ENCODE measurements at places on chromosomes 11 and 22.

DNA sequence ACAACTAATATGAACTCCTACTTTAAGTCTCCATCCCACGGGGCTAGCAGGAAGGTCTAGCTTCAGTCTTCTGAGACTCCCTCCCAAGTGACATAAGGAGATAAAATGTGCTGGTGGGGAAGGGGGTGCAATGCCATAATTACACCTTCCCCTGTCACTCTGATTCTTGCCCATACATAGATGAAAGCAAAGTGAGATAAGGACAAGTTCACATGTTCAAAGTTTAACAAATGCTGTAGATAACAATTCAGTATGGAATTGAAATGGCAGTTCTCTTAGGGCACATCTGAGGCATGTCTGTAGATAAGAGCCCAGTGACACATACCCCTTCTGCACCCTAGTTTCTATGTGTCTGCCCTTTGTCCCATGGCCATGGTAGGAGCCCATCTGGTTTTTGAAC, 38.2 kb upstream of the PANX1 start:
- no peak for DNase-seq

GRCh38 chr11:89405629-89406028, 85.5 kb downstream of the NOX4 start:
- DNase-seq = no peak

DNA sequence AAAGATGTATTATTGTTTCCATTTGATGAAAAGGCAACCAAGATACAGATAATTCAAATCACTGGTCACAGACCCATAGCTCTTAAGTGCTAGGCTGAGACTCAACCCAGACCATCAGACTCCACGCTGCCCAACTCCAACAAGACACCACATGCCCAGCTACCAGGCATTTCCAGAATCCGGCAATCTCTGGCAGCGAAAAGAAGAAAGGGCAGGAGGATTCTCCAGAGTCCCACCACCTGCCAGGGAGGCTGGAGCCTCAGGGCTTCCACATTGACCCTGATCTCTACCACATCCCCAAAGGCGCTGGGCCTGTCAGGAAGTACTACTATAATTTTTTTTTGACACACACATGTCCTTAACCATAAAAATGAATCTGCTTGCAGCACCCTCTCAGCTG, 61.4 kb upstream of the ARFGAP3 start:
- DNase-seq = no peak

DNA sequence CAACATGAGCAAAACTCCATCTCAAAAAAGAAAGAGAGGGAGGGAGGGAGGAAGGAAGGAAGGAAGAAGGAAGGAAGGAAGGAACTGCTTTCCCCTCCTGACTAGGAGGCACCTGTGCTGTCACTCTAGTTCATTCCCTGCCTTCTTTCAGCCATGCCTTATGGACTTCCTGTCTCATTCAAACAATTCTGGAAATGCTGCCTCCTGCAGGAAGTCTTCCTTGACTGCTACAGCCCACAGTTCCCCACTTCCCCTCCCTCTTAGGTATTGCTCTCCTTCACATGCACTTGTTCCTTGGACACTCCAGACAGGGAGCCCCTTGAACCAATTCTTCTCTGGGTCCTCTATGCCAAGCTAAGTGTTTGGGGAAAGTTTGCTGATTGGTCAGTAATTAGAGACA, 31.6 kb upstream of the WNT11 start:
- no peak for DNase-seq

GRCh38 chr11:47257517-47258316, at the start of gene NR1H3:
Gene NR1H3 (plus strand): TSS chr11:47257996. CDS start chr11:47259217, 1,221 bp downstream.
- no peak for DNase-seq

DNA sequence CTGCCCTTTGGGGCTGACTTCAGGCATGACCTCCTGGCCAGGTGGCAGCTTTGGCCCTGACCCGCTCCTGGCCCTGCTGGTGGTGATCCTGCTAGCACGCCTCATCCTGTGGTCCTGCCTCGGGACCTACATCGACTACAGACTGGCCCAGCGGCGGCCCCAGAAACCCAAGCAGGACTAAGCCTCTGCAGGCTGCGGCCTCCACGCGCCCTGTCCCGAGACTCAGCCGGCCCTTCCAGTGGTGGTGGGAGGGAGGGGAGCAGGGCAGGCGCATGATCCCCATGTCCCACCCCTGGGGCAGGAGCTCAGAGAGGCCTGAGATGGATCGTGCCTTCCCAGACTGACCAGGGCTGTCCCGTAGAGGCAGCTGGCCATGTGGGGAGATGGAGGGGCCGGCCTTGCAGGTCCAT, 2.1 kb downstream of the SMIM38 start:
- no peak for DNase-seq

- no peak for DNase-seq
Measured at GRCh38 chr11:35313760-35314153, 105.6 kb downstream of the SLC1A2 start.

- DNase-seq = no peak
Measured at GRCh38 chr11:2221591-2221990, 48.8 kb downstream of the ASCL2 start.

- DNase-seq = no peak
Measured at GRCh38 chr11:47842749-47843148, 5.4 kb downstream of the NUP160 start.

Data from stimulated activated CD8-positive, alpha-beta memory T cell treated with anti-CD3 and anti-CD28 coated beads, Interleukin-7, amount 100 ng/mL, for 1 hour (primary cell).